ENCODE measurements at places on chromosomes 5 and 9. TPM values are rescaled to one million over a fixed set of nuclear protein-coding genes. Genes with fewer than 3 reads are reported as not detected.

The SLC1A1 gene
- total RNA-seq: 0.10 TPM

The WDR31 gene
- total RNA-seq: 1.3 TPM

The GCNT1 gene
- total RNA-seq: 1.2 TPM

The PFN3 gene
- not detected for total RNA-seq

The CDO1 gene
- total RNA-seq: 136 TPM

DNA sequence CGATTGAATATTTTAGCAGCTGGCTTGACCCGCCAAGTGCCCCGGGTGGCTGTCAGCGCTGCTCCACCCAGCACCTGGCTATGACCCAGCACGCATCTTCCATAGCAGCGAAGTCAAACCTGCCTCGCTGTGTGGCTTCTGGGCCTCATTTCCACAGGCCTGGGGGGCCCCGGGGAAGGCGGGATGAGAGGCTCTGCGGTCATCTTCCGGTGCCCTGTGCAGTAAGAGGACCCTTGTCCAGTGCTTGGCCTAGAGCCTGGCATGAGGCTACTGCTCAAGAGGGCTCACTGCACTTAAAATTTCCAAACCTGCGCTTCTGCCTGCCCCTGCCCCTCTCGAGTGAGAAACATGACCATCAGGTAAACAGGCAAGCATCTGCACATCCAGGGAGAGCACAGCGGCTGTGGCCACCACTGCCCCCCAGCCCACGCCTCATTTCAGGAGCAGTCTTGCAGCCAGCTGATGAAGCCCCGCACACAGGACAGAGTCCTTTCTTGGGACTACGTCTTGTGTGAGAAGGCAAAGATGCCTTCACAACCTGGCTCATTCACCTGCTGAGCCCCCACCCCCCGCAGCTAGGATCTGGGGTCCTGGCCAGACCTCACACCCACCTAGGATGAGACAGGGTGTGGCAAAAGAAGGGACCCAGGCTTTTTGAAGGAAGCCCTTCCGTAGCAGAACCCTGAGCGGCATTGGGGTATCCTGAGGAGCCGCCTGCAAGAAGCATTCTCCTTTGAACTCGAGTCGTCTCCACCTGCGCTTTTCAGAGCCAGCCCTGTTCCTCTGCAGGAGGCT, 69.5 kb upstream of the UNC5A start:
- H3K4me1 ChIP-seq: peaks cover 31% of the 10 kb centered on the region
- no peak overlapping the region for H3K27ac ChIP-seq
- H3K4me3 ChIP-seq: no peak overlapping the region
- no peak for DNase-seq

- no peak overlapping the region for H3K4me3 ChIP-seq
- DNase-seq: peak; percentile 64
- peaks cover 16% of the 10 kb centered on the region for H3K4me1 ChIP-seq
- H3K36me3 ChIP-seq: peaks cover 10% of the 10 kb centered on the region
- peaks cover 6% of the 10 kb centered on the region for H3K27me3 ChIP-seq
- no peak overlapping the region for H3K27ac ChIP-seq
Observed at GRCh38 chr9:96219026-96219899, 82.7 kb downstream of the HSD17B3 start.

- peaks cover 4% of the 10 kb centered on the region for H3K36me3 ChIP-seq
- H3K27me3 ChIP-seq: no peaks in the 10 kb centered on the region
- H3K4me3 ChIP-seq: no peak overlapping the region
- no peak overlapping the region for H3K27ac ChIP-seq
Observed at GRCh38 chr5:157535042-157535865, 40.3 kb downstream of the ADAM19 start.

DNA sequence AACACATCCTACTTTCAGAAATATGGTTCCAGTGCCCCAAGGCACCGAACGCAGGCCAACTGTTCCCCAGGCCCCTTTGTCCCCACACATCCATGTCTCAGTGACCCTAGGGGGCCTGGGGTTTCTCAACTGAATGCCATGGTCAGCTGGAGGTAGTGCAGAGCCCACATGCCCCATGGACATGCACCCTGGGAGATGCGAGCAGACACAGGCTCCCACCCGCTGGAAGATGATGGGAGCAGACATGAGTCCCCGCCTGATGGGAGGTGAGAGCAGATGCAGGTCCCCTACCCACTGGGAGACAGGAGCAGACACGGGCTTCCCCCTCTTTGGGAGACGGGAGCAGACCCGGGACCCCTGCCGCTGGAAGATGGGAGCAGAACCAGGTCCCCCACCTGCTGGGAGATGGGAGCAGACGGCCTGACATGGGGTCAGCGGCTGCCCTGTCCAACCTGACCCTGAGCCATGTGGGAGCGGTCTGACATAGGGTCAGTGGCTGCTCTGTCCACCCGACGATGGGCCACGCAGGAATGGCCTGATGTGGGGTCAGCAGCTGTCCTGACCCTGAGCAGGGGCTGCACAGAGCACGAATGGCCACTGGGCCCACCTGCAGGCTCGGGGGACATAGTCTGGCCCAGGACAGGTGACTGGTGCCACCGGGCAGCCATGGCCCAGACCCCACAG, 18.4 kb downstream of the ZDHHC11B start:
- H3K27me3 ChIP-seq: peaks cover 5% of the 10 kb centered on the region
- H3K27ac ChIP-seq: peak overlapping the region; percentile 43
- H3K4me1 ChIP-seq: peaks cover 10% of the 10 kb centered on the region

DNA sequence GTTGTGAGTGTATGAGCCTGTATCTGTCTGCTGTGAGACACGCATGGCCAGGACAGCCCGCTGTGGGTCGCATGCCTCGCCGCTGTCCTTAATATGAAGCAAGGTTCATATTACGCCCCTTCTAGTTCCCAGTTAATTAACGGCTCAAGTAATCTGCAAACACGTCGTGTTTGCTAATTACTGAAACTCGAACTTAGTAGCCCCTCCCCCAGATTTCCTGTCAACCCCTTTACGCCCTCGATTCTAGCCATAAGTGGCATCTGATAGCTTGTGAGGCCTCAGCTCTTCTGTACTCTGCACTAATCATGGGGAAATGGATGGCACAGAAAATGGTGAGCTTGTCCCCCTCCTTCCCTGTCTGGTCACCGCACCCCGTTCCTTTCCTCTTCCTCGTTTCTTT, 116.9 kb upstream of the OTULINL start:
- DNase-seq: no peak
- H3K36me3 ChIP-seq: peaks cover 4% of the 10 kb centered on the region
- H3K27ac ChIP-seq: peak overlapping the region; percentile 13
- peak overlapping the region; percentile 1 for H3K4me3 ChIP-seq
- H3K27me3 ChIP-seq: no peaks in the 10 kb centered on the region

DNA sequence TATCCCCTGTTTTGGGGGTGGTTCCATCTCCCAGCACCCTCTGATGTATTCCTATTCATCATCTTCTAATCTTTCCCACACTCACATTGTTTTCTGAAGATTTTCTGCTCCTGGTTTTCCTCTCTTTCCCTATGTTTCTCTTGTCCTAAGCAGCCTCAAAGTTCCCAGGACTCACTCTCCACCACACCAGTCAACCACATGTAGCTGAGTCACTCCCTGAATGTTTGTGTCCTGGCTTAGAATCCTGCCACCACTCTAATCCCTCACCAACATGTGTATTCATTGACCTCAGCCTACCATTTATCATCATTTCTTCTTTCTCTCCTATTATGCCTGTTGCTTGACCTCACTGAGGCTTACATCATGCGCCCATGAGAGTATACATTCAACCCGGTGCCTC, 282.4 kb upstream of the ADAMTS16 start:
- no peak overlapping the region for H3K27ac ChIP-seq
- no peaks in the 10 kb centered on the region for H3K4me1 ChIP-seq
- H3K36me3 ChIP-seq: no peaks in the 10 kb centered on the region
- no peak for DNase-seq

- DNase-seq: no peak
- no peaks in the 10 kb centered on the region for H3K4me1 ChIP-seq
- H3K4me3 ChIP-seq: no peak overlapping the region
- H3K27me3 ChIP-seq: no peaks in the 10 kb centered on the region
Observed at GRCh38 chr5:132877938-132878337, 4.5 kb downstream of the LEAP2 start.

- DNase-seq: peak; percentile 62
- no peaks in the 10 kb centered on the region for H3K36me3 ChIP-seq
- peaks cover 11% of the 10 kb centered on the region for H3K27me3 ChIP-seq
- peaks cover 21% of the 10 kb centered on the region for H3K4me1 ChIP-seq
- H3K4me3 ChIP-seq: peak overlapping the region; percentile 55
Observed at GRCh38 chr5:56815658-56816545, 553 bp downstream of the MAP3K1 start.

DNA sequence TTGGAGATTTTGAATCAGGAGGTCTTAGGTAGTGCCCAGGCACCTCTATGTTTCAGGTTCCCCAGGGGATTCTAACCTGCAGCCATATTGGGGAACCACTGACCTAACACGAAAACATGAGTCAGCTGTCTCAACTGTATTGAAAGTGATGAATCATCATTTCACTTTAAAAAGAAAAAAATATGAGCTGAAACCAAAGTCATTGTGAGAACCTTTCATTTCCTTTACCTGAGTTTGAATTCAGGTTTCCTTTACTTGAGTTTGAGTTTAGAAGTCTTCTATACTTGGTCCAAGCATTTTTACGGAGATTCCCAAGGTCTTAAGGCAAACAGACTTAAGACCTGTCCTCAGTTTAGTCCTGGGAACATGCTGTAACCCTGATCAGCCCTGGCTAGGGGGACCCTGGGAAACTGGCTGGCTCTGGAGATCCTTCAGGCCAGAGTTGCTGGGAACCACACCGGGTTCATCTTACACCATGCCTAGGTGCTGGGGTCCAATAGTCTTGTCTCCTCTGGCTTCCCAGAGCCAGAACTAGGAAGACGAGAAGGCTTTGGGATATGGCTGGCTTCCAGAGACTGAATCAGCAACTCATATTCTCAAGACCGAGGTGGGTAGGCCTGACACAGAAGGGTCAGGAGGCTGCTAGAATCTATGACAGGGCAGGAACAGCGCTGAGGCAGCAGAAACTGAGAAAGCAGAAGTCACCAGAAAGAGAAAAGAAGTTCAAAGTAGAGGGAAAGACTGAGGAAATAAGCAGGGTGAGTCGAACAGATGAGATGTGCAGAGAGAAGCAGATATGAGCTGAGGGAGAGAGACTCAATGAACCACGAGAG, 16.4 kb upstream of the PDCD1LG2 start:
- no peaks in the 10 kb centered on the region for H3K36me3 ChIP-seq
- no peak overlapping the region for H3K27ac ChIP-seq
- no peak overlapping the region for H3K4me3 ChIP-seq
- H3K4me1 ChIP-seq: no peaks in the 10 kb centered on the region

DNA sequence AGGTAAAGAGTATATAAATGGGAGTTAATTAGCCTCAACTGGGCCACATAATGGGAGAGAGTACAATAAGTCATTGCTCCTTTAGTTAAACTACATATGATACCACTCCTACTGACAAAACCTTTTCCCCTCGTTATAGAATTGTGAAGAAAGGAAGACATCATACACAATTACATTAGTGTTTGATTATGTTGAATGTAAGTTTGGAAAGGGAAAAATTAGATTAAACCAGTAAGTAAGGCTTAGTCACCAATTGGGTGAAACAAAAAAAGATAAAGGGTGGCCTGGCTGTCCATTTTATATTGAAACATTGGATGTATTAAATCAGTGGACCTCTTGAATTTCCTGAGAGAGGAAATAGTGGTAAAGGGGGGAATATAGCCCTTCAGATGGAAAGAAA, 464.3 kb upstream of the PAPPA start:
- H3K36me3 ChIP-seq: no peaks in the 10 kb centered on the region
- no peaks in the 10 kb centered on the region for H3K27me3 ChIP-seq
- no peaks in the 10 kb centered on the region for H3K4me1 ChIP-seq
- H3K27ac ChIP-seq: no peak overlapping the region
- no peak overlapping the region for H3K4me3 ChIP-seq

- H3K27me3 ChIP-seq: no peaks in the 10 kb centered on the region
- H3K36me3 ChIP-seq: no peaks in the 10 kb centered on the region
- no peak overlapping the region for H3K27ac ChIP-seq
- no peak for DNase-seq
Observed at GRCh38 chr9:69744688-69745380, 15.0 kb downstream of the PTAR1 start.

DNA sequence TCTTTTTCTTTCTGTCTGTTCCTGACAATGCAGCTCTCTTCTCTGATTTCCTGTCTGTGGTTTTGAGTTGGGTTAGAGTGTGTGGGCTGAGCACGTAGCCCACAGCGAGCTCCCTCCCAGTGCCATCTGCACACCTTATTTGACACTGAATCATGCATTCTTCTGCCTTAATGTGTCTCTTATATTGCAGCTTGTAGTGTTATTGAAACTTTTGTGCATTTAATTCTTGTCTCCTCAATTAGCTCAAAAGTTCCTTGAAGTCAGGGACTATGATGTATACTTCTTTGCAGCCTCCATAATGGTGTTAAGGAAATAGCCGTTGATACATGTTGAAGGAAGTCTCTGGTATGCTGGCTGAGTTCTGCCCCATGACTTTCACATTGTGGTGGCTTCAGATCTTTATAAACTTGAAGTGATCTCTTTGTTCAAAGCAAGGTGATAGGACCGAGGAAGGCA, 576.2 kb upstream of the CLINT1 start:
- no peak overlapping the region for H3K27ac ChIP-seq
- H3K4me3 ChIP-seq: no peak overlapping the region
- no peaks in the 10 kb centered on the region for H3K27me3 ChIP-seq
- no peak for DNase-seq
